ENCODE measurements at places on chromosomes 6 and 20.

DNA sequence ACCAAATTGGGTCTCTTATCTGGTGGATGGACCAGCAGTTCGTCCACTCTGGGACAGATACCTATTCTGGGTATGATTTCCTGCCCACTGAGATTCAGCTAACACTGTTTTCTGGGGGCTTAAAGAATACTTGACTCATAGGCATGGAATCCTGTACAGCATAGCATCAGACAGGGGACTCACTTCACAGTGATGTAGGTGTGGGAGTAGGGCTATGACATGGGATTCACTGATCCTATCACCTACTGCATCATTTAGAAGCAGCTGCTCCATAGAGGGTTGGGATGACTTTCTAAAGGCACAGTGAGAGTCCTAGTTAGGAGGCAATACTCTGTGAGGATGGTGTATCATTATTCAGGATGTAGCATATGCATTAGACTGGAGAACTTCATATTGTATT lies 74.5 kb upstream of the AHI1 start:
- no peak for DNase-seq

DNA sequence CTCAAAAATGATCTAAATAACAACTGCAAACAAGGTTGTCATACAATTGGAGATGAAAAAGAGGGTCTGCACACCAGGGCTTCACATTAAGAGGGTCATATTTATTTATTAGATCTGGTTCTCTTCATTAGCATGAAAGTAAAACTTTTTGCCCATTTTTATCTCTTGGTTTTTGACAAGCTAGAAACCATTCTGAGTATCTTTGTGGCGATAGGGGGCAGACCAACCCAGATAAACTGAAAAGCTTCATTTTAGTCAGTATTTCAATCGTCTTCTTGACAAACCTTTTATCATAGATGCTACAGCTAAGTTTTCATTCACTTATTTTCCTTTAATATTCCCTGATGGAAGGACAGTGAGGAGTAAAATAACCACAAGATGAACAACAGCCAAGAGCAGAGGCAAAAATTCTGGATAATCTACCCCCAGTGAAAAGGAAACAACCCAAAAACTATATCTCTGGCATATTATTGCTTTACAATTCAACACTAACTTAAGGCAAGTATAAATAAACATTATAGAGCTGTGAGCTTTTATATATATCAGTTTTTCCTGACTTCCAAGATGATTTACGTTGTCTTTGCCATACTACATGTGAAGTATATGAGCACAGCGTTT lies 45.2 kb downstream of the THEMIS start:
- DNase-seq = no peak

GRCh38 chr6:45709781-45710220 lies 305.9 kb downstream of the CLIC5 start:
- no peak for DNase-seq

- DNase-seq = no peak
Measured at GRCh38 chr20:12243327-12243726, 325.6 kb downstream of the BTBD3 start.

DNA sequence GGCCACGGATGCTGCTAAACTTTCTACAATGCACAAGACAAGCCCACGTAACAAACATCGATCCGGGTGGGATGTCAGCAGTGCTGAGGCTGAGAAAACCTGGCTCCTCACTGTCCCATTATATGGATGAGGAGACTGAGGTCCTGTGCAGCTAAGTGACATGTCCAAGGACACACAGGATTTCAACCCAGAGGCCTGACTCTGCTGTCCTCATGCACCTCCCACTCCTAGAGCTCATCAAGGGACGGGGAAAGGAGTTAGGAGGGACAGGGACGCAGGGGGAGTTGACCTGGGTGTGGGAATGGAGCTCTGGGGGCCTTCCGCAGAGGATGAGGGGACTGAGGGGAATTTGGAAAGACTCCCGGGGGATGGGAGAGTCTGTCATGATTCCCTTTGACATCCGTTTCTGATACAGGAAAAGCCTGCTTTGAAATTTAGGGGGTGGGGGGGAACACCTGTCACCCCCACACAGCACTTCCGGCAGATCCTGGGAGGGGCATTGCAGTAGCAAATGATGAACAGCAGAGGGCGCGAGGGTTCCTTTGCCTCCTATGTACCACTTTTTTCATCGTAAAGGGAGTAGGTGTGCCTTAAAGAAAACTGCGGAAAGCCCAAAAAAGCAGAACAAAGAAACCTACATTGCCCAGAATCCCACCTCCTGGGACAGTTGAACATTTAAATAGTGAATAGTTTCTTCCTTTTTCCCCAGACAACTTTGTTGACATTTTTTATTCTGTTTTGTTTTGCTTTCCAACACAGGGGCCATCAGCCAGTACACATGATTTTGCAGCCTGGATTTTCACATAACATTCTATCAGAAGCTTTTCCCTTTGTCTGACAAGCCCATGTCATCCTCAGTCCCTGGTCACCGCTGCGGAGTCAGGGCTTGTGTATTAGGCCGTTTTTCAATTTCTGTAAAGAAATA lies 48.6 kb downstream of the SLC2A10 start:
- DNase-seq = no peak

DNA sequence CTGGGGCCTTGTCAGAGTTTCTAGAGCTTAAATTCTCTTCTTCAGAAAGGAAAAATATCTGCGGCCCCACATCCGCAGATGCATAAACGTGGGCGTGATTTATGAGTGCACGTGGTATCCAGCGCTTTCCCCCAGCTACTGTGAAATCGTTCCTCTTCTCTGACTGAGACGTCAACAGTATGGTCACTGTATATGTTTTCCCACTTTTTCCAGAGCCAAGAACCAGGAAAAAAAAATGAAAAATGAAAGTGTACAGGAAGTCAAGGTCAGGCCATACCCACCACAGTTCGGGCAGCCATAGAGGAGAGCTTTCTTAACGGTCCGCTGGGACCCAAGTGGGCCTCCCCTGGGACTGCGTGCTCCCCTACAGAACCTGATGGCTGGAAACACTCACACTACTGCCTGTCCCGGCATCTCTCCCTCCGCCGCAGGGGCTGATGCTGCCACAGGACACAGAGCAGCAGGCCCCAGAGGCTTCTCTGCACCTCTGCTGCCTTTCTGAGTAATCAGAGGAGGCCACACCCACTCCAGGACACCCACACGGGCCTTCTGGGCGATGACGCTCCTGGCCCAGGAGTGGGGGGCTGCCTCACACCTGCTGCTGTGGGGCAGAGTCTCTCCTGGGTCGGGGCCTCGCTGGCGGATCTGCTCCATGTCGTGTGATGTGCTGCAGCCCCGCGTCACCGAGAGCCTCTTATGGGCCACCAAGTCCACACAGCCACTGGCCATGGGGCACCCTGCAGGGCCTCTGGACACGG lies 16.4 kb upstream of the STX16 start:
- no peak for DNase-seq

GRCh38 chr20:36079486-36079885 lies 75.1 kb upstream of the EPB41L1 start:
- no peak for DNase-seq
